ENCODE measurements at places on chromosomes 2 and 18.

- DNase-seq, result no peak
Observed at GRCh38 chr2:105321875-105322646, 7.5 kb downstream of the TGFBRAP1 start.

- no peak for DNase-seq
Observed at GRCh38 chr2:46666754-46667153, 187.4 kb downstream of the TMEM247 start.

DNA sequence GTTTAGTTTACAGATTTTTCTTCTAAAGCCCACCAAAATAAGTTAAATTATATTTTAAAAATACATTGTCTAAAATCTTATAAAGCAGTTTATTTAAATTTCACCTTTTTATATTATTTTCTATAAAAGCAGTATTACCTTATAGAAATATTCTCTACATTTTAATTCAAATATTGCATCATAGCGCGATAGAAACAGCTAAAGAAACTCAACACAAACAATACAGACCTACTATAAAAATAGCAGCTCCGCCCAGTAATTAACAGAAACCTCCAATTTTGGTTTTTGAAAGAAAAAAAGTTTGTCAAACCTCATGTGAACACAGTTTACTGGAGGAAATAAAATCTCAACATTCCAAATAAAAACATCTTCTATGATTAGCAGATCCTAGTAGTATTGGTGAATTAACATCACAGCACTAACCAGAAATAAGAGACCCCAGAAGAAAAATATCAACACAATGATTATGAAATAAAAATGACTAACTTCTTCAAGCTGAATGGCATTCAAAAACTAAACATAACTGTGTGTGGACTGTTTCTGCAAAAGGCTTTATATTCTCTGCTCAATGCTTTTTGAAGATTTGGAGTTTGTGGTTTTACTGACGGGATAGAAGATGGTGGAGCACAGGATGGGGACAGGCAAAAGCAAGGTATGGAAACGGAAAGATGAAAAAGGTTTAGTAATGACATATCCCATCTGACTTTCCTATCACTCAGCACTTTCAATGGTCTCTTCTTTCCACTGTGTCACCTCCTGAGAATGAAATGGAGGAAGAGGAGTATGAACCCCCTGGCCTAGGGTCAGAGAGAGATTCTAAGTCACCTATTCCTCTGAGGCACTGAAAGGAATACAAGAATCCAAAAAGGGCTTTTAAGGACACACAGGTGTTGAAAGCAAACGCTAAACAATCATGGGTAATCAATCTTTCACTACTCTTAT, 17.5 kb downstream of the MAP4K3 start:
- no peak for DNase-seq

DNA sequence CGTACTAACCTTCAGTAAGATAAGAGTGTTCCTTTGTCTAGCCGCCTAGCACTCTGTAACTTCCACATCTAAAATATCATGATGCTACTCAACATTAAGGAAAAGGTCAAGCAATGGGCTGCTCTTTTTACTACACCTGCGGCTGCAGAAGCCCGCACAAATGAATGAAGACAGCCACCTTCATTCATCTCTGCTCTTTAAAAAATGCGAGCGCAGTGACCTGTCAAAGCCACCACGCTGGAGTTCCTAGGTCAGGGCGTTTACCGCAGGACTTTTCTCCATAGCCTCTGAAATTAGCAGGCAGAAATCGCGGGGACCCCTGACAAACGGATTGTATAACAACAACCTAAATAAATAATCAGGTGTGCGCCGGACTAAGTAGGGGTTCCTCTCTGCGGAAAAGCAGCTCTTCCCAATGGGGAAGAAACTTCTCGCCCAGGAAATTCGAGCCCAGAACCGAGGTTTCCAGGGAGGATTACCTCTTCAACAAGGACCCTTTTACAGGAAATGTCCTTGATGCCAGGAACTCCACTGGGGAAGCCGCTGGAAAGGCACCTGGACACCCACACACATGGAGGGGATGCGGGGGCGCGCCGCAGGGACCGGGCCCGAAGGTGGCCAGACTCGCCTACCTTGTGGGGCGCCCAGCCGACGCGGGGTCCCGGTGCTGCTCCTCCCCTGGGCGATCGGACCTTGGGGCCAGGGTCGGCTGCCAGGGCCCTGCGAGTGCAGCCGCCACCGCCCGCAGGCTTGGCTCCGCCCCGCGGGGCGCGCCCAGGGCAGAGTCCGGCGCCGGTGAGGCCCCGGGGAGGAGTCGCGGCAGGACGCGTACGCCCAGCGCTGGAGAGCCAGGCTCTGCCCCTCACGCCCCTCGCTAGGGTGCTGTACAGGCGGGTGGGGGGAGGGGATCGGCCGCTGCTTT, at the start of gene CCDC68:
Gene CCDC68 (minus strand): TSS at position 758 of the 922 bp plus-strand sequence. CDS start 16,670 bp downstream, outside the sequence.
- no peak for DNase-seq

DNA sequence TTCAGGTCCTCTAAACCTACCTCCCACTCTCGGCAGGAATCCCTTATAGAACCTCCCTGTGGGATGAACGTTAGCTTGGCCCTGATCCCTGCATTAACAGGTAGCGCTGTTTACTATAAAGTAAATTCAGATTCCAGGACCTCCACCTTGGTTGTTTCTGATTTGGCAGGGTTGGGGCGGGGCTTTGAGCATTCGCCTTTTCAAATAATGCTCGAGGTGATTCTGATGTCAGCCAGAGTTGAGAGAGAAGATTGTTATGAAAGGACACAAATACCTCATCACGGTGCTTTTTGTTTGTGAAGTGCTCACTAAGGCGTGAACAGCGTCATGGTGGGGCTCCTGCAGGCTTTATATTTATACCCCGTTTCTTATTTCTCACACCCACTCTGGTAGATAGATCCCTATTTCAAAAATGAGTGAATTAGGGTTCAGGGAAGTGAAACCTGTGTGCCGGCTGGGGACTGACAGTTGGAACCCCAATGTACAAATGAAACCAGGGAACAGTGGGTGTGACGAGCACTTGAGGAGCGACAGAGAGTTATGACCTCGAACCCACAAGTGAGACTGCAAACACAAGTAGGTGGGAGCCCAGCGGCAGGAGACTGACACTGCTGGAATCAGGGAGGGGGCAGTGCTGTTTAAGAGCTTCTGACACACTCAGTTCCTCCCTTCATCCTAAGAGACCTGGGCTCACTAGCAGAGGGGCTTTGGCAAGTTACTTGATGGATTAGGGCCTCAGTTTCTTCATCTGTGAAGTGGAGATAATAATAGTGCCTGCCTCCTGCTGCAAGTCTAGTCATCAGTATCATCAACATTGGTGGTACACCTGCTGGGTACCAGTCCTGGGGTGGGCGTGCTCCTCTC, 14.2 kb upstream of the CXCR4 start:
- no peak for DNase-seq

- no peak for DNase-seq
Observed at GRCh38 chr2:85255813-85256594, 71.8 kb downstream of the TGOLN2 start.

DNA sequence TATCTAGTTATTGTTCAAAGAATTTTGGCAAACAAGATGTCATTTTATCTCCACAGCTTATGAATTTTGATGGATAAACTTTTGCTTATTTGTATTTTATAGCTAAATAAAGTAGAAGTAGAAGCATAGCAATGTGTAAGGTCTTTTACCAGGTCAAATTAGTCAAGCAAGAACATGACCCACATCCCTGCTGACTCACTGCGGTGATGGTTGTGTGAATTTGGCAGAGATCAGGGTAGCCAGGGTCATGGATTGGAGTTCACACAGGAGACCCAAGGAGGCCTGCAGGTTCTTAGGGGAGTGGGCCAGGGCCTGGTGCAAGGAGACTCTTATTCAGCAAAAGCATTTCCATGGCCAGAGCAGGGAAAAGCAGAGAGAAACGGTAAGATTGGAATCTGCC, 18.7 kb downstream of the SP140 start:
- no peak for DNase-seq

- DNase-seq, result no peak
Observed at GRCh38 chr2:236858661-236859060, 227.0 kb upstream of the COPS8 start.

GRCh38 chr18:20971886-20972267, 139.7 kb downstream of the ROCK1 start:
- DNase-seq, result peak; percentile 7

- no peak for DNase-seq
Observed at GRCh38 chr2:33924586-33925169, 325.6 kb upstream of the FAM98A start.

- DNase-seq, result no peak
Observed at GRCh38 chr2:226838722-226839121, 2.9 kb downstream of the RHBDD1 start.

DNA sequence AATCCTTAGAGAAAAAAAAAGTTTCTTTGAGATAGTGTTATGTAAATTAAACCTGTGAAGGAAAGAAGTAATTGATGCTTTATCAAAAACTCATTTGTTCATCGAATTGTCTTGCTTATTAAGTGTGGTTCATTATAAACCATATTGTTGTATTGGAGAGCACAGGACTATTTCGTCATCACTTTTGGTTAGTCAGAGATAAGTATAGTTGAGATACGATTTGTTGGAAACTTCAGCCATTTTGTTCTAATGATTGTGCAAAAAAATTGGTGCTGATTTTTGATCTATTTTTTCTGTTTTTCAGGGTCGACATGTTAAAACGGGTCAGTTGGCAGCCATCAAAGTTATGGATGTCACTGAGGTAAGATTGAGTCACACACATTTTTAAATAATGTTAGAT, 92.9 kb downstream of the MAP4K4 start:
- DNase-seq, result no peak

- no peak for DNase-seq
Observed at GRCh38 chr2:69703189-69703588, 38.7 kb upstream of the ANXA4 start.

DNA sequence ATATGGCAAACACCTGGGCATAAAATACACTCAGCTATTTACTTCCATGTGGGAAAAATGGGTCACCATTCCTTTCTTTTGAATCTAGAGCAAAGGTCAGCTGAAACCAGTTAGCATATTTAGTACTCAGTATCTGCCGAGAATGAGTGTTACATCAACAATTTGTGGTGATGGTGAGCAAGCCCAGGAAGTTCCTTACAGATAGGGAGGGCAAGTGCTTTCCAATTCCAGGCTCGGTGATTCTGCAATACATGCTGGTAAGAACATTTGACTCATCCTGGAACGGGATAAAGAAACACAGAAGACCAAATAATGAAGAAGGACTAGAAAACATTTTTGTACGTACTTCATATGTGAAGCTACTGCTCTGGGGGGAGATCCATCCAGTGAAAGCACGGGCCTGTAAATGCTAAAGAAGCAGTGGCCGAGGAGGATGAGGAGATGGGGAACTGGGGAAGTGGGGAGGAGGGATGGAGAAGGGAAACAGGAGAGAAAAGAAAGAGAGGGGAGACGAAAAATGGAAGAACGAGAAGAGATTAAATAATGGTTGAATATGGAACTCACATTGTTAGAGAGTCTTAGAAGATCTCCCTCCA, 251.9 kb downstream of the TTC32 start:
- peak; percentile 96 for DNase-seq

DNA sequence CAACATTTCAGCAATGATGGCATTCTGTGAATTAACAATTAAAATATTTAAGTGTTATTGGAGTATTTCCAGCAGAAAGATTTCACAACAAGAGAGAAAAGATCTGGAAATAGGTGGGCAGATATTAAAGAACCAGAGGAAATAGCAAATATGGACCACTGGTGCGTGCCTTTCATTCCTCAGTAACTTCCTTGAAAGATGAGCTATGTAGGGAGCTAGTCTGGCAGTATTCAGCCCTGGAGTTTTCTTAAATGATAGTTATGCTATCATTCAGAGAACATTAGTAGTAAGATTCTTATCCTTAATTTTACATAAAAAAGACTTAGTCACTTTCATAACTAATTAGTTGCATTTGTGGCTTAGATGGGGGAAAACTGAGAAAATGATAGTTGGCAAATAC, 41.5 kb downstream of the TANC1 start:
- DNase-seq, result no peak

- no peak for DNase-seq
Observed at GRCh38 chr2:148603562-148603920, 41.0 kb upstream of the EPC2 start.

- DNase-seq, result no peak
Observed at GRCh38 chr2:200961674-200962073, 1.8 kb downstream of the ORC2 start.

GRCh38 chr2:9590641-9591040, 35.0 kb upstream of the ADAM17 start:
- no peak for DNase-seq

- peak; percentile 30 for DNase-seq
Observed at GRCh38 chr2:202237787-202238233, 587 bp downstream of the SUMO1 start.

DNA sequence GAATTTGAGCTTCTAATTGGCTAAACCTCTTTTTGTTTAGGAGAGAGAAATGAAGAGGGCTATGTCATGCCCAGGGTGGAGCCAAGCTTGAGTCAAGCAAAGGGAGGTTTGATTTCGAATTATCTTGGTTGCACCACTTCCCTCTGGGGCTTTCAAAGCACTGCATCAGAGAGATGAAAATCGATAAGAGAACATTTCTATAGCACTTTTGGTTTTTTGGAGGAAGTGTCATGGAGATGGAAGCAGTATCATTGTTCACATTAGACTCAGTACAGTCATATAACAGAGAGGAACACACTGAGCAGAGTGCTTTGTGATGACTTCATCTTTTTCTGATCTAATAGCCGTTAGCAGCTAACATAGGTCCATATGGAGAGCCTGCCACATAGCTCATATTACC, 120.3 kb upstream of the UXS1 start:
- no peak for DNase-seq

GRCh38 chr18:77037567-77037966, 95.0 kb downstream of the MBP start:
- DNase-seq, result no peak

DNA sequence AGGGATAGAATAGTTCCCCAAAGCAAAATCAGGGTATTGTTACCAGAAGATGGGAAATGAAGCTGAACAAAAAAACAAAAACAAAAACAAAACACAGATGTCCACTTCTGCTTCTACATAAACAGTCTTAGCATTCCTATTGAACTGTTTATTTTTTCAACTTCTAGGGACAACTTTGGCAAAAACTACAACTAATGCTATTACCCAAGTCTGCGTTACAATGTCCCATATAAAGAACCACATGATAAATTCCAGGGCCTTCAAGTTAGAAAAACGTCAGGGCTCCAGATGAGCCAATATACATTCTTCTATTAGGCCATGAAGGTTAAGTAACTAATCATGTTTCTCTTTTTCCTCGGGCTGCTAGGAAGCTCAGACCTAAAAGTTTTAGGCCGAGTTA, 16.9 kb downstream of the PID1 start:
- DNase-seq, result no peak

DNA sequence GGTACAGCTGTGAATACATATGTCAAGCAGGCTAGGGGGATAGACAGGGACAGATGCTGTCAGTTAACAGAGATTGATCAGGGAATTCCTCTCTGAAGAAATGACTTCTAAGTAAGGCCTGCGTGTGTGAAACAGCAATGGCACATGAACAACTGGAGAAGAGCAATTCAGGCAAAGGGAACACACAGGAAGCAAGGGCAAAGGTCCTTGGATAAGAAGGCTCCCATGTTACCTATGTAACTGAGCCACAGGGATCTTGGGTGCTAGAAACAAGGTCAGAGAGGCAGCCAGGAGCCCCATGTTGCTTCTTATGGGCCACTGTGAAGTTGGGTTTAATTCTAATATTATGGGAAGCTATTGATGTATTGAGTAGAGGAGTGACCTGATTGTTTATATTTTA, 373.7 kb upstream of the ACVR2A start:
- no peak for DNase-seq

GRCh38 chr2:138670734-138671133, 109.5 kb downstream of the NXPH2 start:
- DNase-seq, result no peak

Measured in GM04504 (cell line).